H1 (cell line): ENCODE measurements at places on chromosomes 7 and 10.

GRCh38 chr7:98569691-98570337, 47.3 kb upstream of the NPTX2 start:
- H3K4me3 ChIP-seq, result no peak overlapping the region
- H3K36me3 ChIP-seq, result no peaks in the 10 kb centered on the region
- H3K27ac ChIP-seq, result no peak overlapping the region
- no peaks in the 10 kb centered on the region for H3K27me3 ChIP-seq

GRCh38 chr7:22127835-22128527, 182.3 kb upstream of the CDCA7L start:
- no peaks in the 10 kb centered on the region for H3K27me3 ChIP-seq
- no peak for DNase-seq
- no peaks in the 10 kb centered on the region for H3K4me1 ChIP-seq
- H3K36me3 ChIP-seq, result 0 out of 2 replicates have a peak, but pooled peaks cover 3% of the 10 kb centered on the region
- no peak overlapping the region for H3K4me3 ChIP-seq

DNA sequence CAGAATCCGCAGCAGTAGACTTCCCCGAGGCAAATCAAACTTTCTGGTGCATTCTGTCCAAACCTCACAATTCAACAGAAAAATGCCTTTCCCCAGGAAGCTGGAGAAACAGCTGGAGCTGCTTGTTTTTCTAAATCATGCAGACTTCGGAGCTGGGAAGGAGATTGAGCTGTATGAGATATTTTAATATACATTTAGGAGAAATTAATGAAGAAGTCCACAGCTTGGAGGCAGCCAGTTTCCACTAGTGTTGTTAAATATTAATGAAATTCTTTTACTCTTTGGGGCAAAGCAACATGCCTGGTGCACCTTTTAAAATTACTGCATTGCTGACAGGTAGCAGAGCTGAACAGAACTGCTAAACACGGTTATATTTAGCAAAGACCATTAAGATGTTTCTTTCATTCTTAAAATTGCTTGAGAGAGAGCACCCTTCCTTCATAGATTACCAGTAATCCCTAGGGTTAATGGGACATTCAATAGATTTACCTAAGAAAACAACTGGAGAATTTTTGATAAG, 566.4 kb downstream of the SORCS3 start:
- H3K4me1 ChIP-seq, result no peaks in the 10 kb centered on the region
- no peak for DNase-seq
- no peak overlapping the region for H3K4me3 ChIP-seq

- no peak overlapping the region for H3K4me3 ChIP-seq
- no peaks in the 10 kb centered on the region for H3K36me3 ChIP-seq
- DNase-seq, result peak; percentile 68
- peak overlapping the region; percentile 77 for H3K27ac ChIP-seq
- H3K4me1 ChIP-seq, result peaks cover 7% of the 10 kb centered on the region
These were observed 201.3 kb downstream of the MYOF start for GRCh38 chr10:93280699-93281366.

- no peak for DNase-seq
- no peak overlapping the region for H3K4me3 ChIP-seq
- H3K4me1 ChIP-seq, result no peaks in the 10 kb centered on the region
- H3K27me3 ChIP-seq, result no peaks in the 10 kb centered on the region
These were observed 107.7 kb downstream of the ICA1 start for GRCh38 chr7:8154272-8154671.

GRCh38 chr7:100483722-100484672, at the start of gene NYAP1:
Gene NYAP1, plus strand, starts transcription at chr7:100483927. Its CDS starts 1,385 bp downstream, at chr7:100485312.
- peaks cover 6% of the 10 kb centered on the region; the same call in 1 of the 2 replicates for H3K4me1 ChIP-seq
- H3K36me3 ChIP-seq, result no peaks in the 10 kb centered on the region
- no peaks in the 10 kb centered on the region for H3K27me3 ChIP-seq

DNA sequence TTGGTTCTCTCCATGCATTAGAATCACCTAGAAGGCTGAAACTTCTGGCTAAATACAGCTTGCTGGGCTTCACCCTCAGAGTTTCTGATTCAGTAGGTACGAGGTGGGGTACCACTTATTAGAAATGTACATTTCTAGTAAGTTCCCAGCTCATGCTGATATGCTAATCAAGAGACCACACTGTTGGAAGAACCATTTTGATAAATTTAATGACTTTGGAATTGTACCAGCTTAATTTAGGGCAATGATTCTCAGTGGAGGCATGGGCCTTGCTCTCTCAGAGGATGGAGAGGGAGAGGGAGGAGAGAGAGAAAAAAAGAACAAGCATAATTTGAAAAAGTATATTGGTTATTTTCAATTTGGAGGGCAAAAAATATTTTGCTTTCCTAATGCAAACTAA, 20.3 kb downstream of the CPN1 start:
- no peaks in the 10 kb centered on the region for H3K4me1 ChIP-seq
- H3K4me3 ChIP-seq, result no peak overlapping the region
- no peaks in the 10 kb centered on the region for H3K27me3 ChIP-seq
- no peak overlapping the region for H3K27ac ChIP-seq

DNA sequence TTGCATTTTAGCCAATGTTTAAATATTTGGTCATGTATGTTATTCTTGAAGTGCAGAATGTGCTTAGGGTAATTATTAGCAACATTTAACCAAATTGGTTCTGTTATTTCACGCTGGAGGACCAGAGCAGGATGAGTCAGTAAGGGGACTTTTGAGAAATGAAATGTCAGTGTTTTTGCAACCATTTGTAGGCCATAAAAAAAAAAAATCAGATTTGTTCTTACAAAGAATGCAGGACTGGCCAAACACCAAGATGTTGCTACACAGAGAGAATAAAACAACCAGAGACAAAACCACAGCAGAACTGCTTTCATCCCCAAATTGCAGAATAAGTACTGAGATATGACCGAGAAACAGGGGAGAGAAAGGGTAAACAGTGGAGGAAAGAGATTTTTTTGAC, 62.1 kb downstream of the TPST1 start:
- H3K4me3 ChIP-seq, result no peak overlapping the region
- H3K27me3 ChIP-seq, result no peaks in the 10 kb centered on the region
- H3K27ac ChIP-seq, result no peak overlapping the region
- H3K4me1 ChIP-seq, result no peaks in the 10 kb centered on the region

DNA sequence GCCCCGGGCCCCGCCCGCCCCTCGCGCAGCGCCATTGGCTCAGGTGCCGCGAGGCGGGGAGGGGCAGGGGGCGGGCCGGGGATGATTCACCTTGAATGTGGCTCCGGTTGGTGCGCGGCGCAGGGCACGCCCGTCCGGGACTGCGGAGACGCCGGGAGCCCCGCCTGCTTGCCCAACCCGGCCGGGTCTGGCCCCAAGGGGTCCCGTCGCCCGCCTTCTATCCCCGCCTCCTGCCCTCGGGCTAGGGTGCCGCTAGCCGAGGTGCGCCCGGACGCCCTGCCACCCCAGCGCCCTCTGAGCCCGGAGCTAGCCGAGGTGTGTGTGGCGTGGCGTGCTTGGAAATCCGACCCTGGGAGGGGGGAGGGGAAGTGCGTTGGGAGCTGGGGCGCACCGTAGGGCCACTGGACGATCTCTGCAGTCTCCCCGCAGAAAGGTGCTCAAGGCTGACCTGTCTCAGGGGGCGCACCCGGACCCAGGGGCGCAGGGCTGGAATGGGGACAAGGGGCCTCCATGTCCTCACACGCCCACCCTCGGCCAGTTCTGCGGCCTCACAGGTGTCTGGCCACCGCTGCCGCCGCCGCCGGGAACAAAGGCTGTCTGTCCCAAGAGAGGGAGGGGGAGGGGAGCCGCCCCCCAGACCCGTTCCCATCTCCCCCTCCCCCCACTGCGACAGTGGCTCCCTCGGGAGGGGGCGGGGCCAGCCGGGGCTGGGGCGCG, 168.9 kb downstream of the NRF1 start:
- H3K27ac ChIP-seq, result no peak overlapping the region
- peaks cover 43% of the 10 kb centered on the region for H3K4me1 ChIP-seq
- H3K27me3 ChIP-seq, result peaks cover 74% of the 10 kb centered on the region
- H3K4me3 ChIP-seq, result peak overlapping the region; percentile 61
- DNase-seq, result peak; percentile 92

GRCh38 chr7:76356823-76357222, 2.0 kb downstream of the YWHAG start:
- peaks cover 10% of the 10 kb centered on the region; the same call in 1 of the 2 replicates for H3K36me3 ChIP-seq
- no peak for DNase-seq
- peak overlapping the region; percentile 89 for H3K4me3 ChIP-seq
- no peak overlapping the region for H3K27ac ChIP-seq

DNA sequence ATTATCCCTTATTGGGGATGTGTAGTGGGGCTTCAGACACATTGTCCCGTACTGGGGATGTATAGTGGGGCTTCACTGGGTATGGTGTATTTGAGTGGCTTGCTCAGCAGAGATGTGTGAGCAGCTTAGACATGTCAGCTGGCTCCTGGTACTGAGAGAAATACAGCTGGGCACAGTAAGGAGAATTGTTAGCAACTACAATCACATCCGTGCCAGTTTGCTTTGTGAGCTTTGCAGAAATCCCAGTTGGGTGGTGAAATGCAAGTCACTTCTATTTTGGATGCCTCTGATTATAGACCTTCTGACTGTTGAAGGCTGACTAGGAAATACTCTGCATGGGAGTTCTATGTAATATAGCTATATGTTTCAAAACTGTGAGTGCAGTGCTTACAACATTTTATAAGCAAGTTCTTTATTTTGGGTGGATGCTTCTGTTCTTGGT, 10.8 kb downstream of the CCNY start:
- H3K36me3 ChIP-seq, result no peaks in the 10 kb centered on the region
- H3K4me1 ChIP-seq, result no peaks in the 10 kb centered on the region
- H3K27me3 ChIP-seq, result no peaks in the 10 kb centered on the region
- no peak for DNase-seq

DNA sequence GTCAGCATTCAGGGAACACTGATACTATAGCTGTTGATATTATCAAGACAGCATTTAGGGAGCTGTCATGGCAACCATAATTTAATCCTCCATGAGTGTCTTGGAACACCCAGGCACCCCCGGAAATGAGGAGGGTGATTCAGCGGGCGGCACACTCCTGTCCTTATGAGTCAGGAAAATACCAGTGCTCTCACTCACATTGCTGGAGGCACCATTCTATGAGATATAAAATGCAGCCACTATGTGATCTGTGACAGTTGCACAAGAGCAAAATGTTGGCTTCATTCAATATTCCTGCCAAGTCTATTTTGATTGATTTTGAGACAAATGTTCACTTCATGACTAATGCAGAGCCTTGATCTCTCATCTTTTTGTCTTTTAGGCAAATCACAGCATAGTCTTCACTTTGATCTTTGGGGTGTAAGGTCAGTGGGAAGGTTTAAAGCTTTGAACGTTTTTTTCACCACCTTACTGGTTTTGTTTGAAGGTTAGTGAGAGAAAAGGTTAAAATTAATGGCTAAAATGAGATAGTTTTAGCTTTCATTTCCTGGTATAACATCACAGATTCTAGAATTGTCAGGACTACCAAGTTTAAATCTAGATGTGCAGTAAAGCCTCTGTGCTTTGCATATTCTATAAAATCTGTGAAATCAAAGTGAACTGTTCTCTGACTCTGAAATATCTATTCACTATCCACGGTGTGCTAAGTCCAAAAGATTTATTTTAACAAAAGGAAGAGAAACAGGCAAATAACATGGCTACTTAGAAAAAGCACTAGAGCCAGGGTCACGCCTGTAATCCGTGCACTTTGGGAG, 12.4 kb upstream of the ARHGAP12 start:
- no peak overlapping the region for H3K4me3 ChIP-seq
- no peak overlapping the region for H3K27ac ChIP-seq
- no peaks in the 10 kb centered on the region for H3K4me1 ChIP-seq
- H3K36me3 ChIP-seq, result no peaks in the 10 kb centered on the region

DNA sequence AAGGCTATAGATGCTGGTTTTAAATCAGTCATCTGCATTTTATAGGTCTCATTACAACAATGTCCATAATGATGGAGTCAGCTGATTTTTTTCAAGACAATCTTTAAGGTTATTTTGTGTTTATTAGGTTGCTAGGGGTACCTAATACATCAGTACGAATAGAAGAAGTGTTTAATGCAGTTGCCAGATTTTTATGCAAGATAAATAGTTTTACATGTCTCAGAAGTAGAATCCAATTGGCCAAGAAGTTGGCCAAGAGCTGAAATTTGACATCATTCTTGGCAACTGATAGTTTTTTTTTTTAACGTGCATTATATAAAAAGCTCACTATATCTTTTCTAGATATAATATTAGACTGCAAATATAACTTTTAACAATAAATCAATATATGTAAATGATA, 208.5 kb downstream of the TRIL start:
- no peak for DNase-seq
- no peaks in the 10 kb centered on the region for H3K36me3 ChIP-seq
- H3K4me1 ChIP-seq, result no peaks in the 10 kb centered on the region; the same call in 1 of the 2 replicates
- no peaks in the 10 kb centered on the region for H3K27me3 ChIP-seq

GRCh38 chr7:19116121-19117090, 1.0 kb downstream of the TWIST1 start:
- no peak for DNase-seq
- peak overlapping the region; percentile 66 for H3K4me3 ChIP-seq
- peaks cover 26% of the 10 kb centered on the region for H3K4me1 ChIP-seq
- no peaks in the 10 kb centered on the region for H3K36me3 ChIP-seq
- H3K27me3 ChIP-seq, result peaks cover 65% of the 10 kb centered on the region
- H3K27ac ChIP-seq, result no peak overlapping the region

GRCh38 chr7:45687721-45688120, 113.6 kb downstream of the ADCY1 start:
- 0 out of 2 replicates have a peak, but pooled peaks cover 4% of the 10 kb centered on the region for H3K36me3 ChIP-seq
- no peaks in the 10 kb centered on the region for H3K27me3 ChIP-seq
- H3K4me3 ChIP-seq, result no peak overlapping the region
- H3K4me1 ChIP-seq, result no peaks in the 10 kb centered on the region
- no peak for DNase-seq

GRCh38 chr7:4549681-4550080, 132.4 kb upstream of the FOXK1 start:
- no peaks in the 10 kb centered on the region for H3K36me3 ChIP-seq
- H3K27ac ChIP-seq, result no peak overlapping the region
- no peak overlapping the region for H3K4me3 ChIP-seq
- no peak for DNase-seq
- H3K4me1 ChIP-seq, result no peaks in the 10 kb centered on the region
- H3K27me3 ChIP-seq, result no peaks in the 10 kb centered on the region

GRCh38 chr7:49866076-49866735, 92.8 kb downstream of the VWC2 start:
- no peaks in the 10 kb centered on the region for H3K36me3 ChIP-seq
- DNase-seq, result no peak
- H3K27me3 ChIP-seq, result no peaks in the 10 kb centered on the region

DNA sequence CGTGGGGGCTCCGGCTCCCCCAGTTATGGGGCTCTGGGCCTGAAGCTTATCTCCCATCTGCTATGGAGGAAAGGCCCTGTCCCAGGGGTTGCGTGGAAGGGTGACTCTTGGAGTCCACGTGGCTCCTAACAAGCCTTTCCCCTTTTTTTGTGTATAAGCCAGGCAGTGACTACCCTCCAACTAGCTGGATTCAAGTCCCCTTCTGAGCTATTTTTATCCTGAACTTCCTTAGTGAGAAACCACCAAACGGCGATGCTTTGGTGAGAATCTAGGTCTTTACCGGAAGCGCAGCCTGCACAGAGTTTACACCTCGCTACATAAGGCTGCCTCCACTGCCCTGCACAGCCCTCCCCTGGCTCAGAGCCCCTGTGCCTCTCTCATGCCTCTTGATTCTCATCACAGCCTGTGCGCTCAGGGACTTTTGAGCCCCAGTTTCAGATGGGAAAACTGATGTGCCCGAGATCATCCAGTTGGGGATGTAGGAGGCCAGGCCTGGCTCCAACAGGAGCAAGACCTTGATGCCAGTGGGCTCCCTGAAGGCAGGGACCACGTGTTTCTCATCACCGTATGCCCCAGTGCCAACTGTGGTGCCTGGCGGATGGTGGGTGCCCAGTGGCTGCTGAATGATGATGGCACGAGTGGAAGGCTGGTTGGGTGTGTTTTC, 102.3 kb upstream of the PPIF start:
- H3K4me1 ChIP-seq, result peaks cover 24% of the 10 kb centered on the region
- H3K4me3 ChIP-seq, result no peak overlapping the region
- H3K27ac ChIP-seq, result no peak overlapping the region
- DNase-seq, result no peak
- H3K27me3 ChIP-seq, result peaks cover 15% of the 10 kb centered on the region

GRCh38 chr10:80279146-80279545, 10.3 kb downstream of the MAT1A start:
- no peak for DNase-seq
- H3K36me3 ChIP-seq, result no peaks in the 10 kb centered on the region
- H3K4me3 ChIP-seq, result no peak overlapping the region
- H3K27ac ChIP-seq, result no peak overlapping the region
- H3K4me1 ChIP-seq, result no peaks in the 10 kb centered on the region; the same call in 1 of the 2 replicates
